ENCODE measurements at places on chromosomes 2 and 18.
A peak's percentile ranks its signal among the peaks of the same experiment; 100 is the strongest.

DNA sequence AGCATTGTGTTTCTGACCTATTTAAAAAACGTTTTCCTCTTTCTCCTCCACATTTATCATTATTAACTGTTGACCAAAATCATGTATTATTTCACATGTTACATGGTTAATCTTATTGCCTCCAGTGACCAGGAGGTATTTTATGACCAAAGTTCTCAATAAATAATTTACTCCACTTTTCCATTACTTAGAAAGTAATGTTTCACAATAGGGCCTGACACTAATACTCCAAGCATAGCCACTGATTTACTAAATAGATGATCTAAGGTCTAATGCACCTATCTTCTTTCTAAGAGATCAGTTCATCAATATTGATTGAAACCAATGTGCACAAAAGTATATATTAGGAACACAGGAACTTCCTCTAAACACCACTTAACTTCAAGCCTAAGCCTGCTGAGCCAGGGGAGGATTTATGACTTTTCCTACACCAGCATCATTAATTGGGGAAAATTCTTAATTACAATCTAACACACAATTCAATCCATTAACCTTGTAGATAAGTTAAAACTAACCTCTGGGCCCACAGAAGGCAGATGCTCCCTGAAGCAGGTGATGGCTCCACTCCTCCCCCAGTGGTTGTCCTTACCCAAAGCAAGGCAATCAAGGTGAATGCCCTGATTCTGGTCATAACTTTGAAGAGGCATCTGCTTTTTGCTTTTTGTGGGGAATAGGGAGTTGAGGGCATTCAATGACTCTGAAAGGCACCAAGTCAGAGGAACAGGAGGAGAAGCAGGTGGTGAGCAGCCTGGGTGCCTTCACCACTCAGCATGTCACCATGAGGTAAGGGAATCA is 33.9 kb downstream of the RBMS1 start:
- DNase-seq, result no peak

DNA sequence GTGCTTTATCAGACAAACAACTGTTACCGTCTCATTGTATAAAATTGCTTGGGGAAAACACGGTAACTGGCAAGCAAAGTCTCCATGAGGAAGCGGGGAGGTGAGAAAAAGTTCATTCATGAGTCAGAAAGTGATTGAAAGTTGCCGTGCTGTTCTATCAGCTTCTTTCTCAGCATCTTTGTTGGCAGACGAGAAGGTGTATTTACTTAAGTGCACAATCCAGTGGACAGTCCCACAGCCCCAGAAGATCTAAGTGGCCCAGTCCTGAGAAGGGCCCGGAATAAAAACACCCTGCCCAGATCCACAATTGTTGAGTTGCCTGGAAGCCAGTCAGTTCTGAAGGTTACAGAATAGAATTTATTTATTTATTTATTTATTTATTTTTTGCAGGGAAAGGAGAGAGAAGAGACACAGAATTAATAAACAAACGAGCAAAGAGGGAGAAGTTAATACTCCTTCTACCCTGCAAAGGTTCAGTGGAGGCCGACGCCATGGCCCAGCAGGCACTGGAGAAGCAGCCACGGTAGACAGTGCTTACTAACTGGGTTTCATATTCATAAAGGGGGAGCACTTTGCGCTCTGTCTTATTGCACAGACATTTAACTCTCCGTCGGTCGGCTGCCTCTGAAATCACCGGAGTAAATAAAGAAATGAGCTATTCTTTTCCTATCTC is 676.0 kb upstream of the SALL3 start:
- DNase-seq, result no peak

- DNase-seq, result no peak
These were observed 649.9 kb upstream of the FANCL start for GRCh38 chr2:58890865-58891525.

DNA sequence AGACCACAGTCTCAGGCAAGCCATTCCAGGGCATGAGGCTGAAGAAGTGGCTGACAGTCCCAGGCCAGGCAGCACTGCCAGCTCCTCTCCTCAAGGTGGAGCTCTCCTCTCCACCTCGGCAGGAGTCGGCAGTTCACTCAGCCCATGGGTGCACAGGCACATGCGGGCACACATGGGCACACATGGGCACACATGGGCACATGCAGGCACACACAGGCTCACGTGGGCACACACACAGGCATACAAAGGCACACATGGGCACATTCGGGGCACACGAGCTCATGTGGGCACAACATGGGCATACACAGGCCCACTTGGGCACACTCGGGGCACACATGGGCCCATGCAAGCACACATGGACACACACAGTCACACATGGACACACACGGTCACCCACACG is 65.3 kb upstream of the TAF1B start:
- peak; percentile 52 for DNase-seq

DNA sequence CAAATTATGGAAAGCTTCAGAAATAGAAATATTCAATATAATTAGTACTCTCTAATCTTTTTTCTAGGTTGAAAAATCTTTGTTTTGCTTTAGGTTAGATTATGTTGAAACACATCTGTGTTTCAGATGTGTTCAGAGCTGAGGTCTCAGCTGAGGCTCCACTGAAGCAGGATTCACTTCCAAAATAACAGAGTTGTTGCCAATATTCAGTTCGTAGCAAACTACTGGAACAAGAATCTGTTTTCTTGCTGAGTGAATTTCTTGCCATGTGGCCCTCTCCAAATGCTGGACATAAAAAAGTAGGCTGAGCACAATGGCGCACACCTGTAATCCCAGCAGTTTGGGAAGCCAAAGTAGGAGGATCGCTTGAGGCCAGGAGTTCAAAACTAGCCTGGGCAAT is 8.7 kb downstream of the PHOSPHO2 start:
- no peak for DNase-seq

DNA sequence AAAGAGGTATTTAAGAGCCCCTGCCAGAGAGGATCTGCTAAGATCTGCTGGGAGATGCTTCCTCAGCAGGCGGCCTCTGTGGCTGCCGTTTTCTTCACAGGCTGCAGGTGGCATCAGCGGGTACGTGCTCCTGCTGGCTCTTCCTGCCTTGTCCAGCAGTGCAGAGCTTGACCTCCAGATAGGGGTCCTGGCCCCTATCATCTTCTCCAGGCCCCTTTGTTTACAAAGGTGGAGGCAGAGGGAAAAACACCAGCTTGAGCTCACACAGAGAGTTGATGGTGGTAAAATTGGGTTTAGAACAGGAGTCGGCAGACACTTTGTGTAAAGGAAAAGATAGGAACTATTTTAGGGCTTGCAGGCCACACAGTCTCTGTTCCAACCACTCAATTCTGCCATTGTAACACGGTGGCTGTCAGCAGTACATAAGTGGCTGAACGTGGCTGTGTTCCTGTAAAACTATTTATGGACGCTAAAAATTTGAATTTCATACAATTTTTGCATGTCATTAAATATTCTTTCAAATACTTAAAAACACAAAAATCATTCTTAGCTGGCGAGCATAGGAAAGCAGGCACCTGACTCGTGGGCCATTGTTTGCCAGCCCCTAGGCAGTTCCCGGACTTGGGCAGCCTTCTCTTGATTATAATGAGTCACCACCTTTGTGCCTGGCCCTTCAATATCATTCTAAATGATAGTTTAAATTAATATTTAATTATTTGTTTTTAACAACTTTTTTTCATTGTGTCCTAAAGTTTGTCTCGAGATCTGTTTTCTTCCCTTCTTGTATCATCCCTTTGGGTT is 98.2 kb upstream of the B3GNT7 start:
- DNase-seq, result peak; percentile 73

DNA sequence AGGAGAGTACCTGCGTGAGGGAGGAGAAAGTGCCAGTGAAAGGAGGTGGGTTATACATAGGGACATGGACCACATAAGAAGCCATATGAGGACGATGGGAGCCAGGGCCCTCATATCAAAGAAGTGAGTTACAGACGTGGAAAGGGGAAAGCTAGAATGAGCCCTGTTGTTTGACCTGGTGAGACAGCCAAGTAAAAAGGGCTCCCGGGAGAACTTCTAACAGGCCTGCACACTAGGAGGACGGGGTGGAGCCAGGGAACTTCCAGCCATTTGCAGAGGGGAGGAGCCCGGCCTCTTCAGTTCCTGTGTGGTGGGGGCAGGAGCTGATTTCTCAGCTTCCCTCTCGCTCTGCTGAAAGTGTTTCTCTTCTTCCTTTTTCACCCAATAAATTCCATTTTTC is 84.1 kb upstream of the SLC66A3 start:
- DNase-seq, result no peak

DNA sequence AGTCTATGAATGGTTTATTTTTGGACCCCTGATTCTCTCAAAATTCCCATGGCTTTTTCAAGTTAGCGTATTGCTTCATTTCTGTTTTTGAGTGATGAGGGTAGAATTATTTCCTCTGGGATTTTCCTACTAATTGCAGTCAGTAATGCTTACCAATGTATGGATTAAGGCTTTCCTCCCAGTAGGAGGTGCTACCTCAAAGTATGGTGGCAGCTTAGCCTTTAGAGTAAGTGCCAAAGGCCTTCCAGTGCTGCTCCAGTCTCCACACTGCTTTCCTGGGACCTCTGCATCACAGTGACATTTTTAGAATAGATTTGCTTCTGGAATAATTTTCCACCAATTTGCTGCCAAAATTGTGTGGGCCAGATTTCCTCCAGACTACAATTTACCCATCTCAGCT is 16.2 kb upstream of the SSB start:
- no peak for DNase-seq

GRCh38 chr2:160295519-160296207 is 95.6 kb upstream of the ITGB6 start:
- no peak for DNase-seq

GRCh38 chr2:237440819-237441281 is 26.9 kb upstream of the COL6A3 start:
- no peak for DNase-seq

- DNase-seq, result no peak
These were observed 24.8 kb downstream of the LRRFIP1 start for GRCh38 chr2:237652181-237652580.

DNA sequence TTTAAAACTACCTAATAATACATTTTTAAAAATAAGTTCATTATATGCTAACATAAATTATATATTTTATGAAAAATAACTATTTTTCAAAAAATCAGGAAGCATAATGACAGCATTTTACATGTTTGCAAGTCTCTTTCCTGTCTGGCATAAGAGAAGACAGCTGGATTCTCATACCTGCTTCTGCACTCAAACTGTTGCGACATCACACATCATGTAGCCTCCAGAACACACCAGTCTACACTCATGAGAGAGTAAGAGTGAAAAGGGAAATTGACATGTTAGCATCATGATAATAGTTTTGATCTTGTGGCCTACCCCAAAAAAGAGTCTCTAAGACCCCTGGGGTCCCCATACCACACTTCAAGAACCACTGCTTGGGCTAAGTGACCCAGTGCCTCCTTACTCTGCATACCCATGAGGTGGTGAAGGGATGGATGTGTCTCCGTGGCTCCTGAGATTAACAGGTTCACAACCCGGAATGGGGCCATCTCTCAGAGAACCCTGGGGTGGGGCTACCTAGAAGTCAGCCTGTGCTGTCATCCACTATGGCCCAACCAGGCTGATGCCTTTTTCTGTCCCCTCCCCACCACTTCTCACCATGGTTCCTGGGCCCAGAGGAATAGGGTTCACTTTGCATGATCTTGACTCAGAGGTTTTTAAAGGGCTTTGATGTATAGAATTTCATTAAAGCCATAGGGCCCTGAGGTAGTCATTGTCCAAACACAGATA is 102.6 kb upstream of the DAPL1 start:
- no peak for DNase-seq

- no peak for DNase-seq
These were observed 98.7 kb downstream of the GRB14 start for GRCh38 chr2:164522561-164522981.

GRCh38 chr2:179268277-179268925 is 3.8 kb upstream of the SESTD1 start:
- DNase-seq, result no peak

- no peak for DNase-seq
These were observed 1.2 kb upstream of the SGPP2 start for GRCh38 chr2:222423186-222423585.

DNA sequence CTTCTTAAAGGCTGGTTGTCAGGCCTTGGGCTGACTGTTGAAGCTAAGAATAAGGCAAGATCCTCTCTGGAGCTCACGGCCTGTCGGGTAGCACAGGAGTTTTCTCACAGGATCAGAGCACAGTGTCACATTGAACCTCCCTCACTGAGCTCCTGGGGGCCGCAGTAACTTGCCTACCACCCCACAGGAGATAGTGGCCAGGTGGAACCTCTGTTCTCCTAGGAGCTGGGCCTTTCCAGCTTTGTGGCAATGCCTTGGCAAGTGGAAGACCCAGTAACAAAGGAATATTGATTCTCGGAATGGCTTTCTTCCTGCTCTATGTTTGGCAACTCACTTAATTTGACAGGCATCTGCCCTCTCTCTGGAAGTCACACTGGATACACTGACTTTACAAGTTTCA is 1.2 kb upstream of the ALK start:
- no peak for DNase-seq

GRCh38 chr18:59219672-59220163 is at the start of gene GRP:
GRP (plus strand) TSS chr18:59220158; CDS start chr18:59220266, 108 bp downstream.
- no peak for DNase-seq

GRCh38 chr2:204545861-204546735 is 823 bp downstream of the PARD3B start:
- peak; percentile 56 for DNase-seq

DNA sequence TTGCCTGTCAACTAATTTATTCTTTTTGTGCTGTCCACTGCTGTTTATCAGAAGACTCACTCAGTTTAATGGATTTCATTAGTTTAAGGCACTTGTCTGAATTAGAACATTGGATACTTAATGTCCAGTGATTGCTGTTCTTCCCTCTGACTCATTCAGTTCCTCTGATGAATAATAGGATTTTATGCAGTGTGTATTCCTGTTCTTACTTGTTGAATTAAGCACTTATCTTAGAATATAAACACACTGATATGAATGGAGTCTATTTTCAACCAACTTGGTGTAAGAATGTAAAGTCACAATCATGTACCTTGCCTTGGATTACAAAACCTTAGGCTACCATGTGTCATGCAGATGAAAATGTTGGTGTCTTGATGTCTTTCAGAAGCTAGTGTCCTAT is 87.0 kb upstream of the PROKR1 start:
- DNase-seq, result no peak

DNA sequence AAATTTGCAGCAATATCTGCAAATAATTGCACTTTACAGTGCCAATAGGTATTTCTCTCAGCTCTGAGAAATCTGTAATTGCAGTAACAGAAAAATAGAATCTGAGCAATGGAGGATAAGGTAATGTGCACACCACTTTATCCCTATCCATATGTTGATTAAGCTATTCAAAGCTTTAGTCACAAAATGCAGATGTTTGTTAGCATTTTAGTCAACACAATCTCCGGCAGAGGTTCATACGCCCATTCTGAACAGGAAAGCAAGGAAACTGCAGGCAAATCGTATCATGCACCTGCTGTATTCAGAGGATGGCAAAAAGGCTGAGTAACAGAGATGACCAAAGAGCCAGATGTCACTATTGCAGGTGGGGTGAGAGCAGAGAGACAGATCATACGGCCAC is 566.2 kb upstream of the CDH2 start:
- no peak for DNase-seq

GRCh38 chr2:73284296-73285158 is at the start of gene FBXO41:
FBXO41 (minus strand) TSS chr2:73284478; CDS start chr2:73269630, 14,848 bp downstream.
- peak; percentile 67 for DNase-seq

- no peak for DNase-seq
These were observed 31.1 kb upstream of the FAM237A start for GRCh38 chr2:206611191-206611590.
